ENCODE measurements at places on chromosomes 16 and 17.

DNA sequence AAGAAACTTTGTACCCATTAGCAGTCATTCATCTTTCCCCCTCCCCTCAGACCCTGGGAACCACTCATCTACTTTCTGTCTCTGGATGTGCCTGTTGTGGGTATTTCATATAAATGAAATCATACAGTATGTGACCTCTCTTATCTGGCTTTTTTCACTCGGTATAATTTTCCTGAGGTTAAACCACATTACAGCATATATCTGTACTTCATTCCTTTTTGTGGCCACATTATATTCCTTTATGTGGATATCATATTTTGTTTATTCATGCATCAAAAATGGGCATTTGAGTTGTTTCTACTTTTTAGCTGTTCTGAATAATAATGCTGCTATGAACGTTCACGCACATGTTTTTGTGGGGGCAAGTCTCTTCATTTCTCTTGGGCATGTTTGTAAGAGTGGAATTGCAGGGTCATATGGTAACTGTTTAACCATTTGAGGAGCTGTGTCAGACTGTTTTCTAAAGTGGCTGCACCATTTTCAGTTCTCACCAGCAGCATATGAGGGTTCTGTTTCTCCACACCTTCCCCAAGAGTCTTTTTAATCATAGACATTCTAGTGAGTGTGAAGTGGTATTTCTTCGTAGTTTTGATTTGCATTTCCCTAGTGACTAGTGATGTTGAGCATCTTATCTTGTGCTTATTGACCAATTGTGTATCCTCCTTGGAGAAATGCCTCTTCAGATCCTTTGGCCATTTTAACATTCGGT is 3.8 kb downstream of the SNX29 start:
- no peak for DNase-seq

DNA sequence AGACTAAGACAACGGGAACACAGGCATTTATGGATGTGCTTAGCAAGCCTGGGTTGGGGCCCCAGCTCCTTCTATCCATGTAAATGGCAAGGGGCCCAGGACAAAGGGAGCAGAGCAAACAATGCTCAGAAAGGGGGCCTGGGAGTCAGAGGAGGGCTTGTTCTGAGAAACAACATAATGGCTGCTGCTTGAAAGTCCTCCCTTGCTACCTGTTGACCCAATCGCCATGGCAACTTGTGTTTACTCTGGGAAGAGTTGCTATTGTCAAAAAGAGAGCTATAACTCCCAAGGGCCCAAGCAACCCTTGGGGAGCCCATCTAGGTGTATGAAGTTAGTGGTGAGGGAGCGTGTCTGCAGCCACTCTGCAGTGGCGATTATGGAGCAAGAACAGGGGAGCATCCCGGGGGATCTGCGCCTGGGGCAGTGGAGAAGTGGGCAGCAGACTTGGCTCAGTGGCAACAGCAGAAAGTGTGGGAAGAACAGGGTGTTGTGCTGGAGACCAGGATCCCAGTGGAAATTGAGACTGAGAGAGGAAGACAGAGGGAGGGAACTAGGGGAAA is 118.7 kb upstream of the NLRP1 start:
- DNase-seq, result no peak

DNA sequence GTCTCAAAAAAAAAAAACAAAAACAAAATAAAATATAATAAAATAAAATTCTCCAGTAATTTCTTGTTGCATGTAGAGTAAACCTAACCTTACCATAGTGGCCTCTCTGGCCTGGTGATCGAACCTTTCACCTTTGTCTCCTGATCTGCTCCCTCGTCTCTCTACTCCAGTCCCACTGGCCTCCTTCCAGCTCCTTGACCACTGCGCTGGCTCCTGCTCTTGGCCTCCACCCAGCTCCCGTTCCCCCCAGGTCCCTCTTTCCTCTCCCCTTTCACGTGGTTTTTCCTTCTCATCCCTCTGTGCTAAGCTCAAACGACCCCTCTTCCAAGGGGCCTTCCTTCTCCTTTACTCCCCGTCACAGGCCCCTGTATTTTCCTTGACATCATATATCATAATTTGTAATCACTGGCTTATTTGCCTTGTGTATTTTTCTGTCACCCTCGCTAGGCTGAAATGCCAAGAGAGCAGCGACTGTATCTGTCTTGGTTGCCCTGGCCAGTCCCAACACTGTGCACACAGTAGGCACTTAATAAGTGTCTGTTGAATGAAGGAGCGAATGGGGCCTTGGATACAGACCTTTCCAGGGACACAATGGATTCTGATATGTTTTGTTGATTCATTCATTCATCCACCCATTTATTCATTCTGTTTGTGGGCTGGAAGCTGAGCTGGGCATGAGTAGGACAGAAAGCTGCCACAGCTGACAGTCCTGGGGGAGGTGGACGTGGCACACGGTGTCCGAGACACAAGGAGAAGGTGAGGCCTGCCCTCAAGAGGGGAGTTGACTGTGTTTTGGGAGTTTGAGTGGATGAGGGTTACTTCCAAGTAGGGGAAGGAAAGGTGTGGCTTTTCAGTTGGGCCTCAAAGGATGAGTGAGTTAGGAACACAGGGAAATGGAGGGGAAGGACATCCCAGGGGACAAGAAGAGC is 5.8 kb upstream of the SCN4A start:
- DNase-seq, result no peak

- no peak for DNase-seq
Observed at GRCh38 chr16:1984347-1985225, 593 bp downstream of the GFER start.

GRCh38 chr17:67353161-67353560 is 13.2 kb downstream of the PSMD12 start:
- no peak for DNase-seq

DNA sequence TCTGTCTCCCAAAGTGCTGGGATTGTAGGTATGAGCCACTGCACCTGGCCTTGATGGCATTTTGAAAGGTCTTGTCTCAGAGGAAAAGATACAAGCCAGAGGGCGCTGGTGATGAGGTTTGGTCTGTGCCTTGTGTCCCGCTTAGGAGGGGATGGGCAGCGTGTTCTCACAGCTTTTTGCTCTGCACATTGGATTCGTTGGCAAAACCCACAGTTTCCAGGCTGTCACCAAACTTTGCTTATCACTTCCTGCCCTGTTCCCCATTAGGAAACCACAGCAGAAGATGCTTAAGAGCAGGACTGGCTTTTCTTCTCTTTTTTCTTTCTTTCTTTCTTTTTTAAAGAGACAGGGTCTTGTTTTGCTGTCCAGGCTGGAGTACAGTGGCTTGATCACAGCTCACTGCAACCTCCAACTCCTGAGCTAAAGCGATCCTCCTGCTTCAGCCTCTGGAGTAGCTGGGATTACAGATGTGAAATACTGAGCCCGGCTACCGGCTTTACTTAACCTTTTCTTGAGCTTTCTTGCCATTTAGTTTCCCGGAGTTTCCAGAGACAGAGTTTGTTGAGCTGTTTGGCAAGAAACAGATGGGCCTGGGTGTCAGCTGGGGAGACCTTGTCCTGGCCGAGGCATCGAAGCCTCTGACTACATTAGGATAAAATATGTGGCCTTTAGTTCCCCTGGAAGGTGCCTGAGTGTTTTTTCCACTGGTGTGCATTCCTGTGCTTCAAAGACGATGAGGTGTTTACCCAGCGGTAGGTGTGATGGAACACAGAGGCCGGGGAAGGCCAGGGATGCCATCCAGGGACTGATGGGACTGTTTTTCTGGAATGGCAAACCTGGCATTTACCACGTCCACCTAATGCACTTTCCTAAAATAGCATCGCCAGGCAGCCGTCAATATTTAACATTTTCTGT is 112.9 kb downstream of the ABCC1 start:
- DNase-seq, result no peak

- DNase-seq, result no peak
Observed at GRCh38 chr17:78884148-78884825, 18.7 kb downstream of the CEP295NL start.

DNA sequence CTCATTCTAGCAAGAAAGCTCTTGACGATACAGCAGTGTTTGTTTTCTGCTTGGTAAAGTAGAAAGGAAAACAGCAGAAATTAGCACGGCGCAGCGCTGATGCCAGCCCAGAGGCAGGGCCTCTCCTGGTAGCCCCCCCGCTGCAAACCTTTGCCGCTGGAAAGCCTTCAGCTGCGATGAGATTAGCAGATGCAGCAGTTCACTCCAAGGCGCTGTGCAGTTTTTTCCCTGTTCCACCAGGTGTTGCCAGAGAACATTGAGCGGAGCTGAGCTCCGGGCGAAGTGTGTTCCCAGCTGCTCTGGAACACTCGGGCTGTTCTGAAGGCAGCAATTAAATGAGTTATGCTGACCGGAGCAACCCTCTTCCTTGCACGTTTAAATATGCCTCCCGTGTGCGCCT is 72.5 kb downstream of the RBFOX1 start:
- DNase-seq, result no peak

- peak; percentile 25 for DNase-seq
Observed at GRCh38 chr17:49469831-49470810, 25.0 kb upstream of the NGFR start.

DNA sequence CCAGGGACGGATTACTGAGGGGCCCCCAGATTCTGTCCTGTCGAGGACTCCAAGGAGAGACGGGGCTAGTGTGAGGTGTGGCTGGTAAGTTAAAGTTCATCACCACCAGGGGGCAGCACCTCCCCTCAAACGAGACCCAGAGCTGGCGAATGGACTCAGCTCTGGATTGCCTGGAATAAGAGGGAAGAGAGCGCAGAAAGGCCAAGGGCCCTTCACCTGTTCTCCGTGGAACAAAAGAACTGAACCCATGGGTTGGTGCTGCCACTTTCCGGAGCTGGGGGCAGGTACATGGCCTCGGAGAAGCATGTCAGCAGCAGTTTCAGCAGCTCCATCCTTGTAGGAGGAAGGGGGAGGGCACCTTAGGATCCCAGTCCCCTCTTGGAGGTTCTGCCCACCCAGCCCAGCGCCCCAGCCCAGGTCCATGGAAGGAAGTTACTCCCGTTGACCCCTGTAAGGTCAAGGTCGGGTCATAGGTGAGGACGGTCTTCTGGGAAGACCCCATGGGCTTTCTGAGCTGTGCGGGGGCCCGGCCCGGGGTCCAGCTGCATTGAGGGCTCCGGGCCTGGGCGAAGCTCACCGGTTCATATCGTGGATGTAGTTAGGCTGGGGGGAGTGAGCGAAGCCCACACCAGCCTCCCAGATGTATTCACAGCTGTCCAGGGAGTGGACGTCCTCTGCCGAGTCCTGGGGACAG is 10.8 kb downstream of the HID1 start:
- peak; percentile 93 for DNase-seq

All from BE2C (cell line).